ENCODE measurements at places on chromosomes 2 and 18.

DNA sequence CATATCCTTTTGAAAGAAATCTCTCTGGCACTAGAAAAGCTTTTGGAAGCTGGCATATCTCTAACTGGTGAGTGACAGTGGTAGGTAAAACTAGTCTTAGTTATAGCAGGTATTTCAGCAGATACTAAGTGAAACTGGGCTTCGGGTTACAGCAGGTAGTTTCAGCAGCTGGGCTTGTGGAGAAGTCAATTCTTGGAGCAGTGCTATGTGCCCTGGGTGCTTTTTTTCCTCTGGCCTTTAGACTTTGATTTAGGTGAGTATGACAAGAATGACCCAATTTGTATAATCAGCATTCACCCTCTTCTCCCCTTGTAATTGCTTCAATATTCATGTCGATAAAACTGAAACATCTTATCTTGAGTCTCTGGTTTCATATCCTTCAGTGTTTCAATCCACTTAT, 123.1 kb downstream of the KYNU start:
- DNase-seq: no peak

GRCh38 chr2:105398336-105399206, at the start of gene FHL2:
FHL2 (minus strand) TSS chr2:105399051; CDS start chr2:105386516, 12,535 bp downstream.
- peak; percentile 92 for DNase-seq

GRCh38 chr2:15734674-15735483, 143.2 kb downstream of the DDX1 start:
- peak; percentile 48 for DNase-seq

DNA sequence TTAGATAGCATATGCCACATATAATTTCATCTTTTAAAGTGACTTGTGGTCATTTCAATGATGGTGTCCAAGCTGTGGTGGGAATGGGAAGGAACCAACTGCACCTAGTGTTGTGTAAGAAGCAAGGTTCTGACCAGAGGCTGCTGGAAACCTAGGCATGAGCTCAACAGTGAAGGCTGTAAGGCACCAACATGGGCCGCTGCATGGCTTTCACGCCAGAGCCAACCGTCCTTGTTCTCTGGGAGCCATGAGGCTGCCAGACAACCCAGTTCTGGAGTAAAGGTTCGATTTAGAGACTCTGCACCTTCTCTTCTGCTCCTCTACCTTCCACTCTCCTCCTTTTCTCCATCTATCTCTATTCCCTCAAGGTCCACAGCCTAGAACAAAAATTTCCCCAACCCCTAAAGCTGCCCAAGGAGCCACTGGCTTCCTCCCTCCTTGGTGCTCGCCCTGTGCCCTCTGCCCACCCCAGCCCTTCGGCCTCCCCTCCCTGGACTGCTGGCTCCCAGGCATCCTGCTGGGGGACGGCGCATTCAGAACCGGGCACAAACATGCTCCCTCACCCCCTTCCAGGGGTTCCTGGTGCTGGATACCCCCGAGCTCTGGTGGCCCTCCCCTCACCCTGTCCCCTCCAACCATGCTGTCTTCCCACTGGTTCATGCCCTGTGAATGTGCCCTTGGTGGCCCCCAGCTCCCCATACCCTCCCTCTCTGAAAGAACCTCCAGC, 305.1 kb downstream of the CELF4 start:
- DNase-seq: no peak
